Activated CD4-positive, alpha-beta T cell treated with anti-CD3 and anti-CD28 coated beads, Interleukin-2, Interleukin-6, amounts not matched to agents 100 ng/mL and 50 ng/mL, durations not matched to agents 16 hours and 8 hours (primary cell): ENCODE measurements at places on chromosomes 3 and 15.

DNA sequence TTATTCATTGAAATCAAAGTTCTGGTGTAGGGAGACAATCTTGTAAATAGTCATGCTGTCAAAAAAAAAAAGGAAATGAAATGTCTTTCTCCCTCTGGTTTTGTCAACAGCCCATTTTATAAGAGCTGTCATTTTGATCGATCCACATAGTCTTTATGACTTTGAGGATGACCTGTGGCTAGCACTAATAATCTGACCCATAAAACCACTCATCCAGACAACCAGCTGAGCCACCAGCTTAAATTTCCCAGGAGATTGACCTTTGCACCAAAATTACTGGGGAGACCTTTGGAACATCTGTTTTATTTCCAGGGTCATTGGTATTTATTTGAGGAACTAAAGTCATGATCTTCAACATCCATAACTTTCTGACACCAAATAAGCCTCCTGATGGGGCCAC lies 98.5 kb upstream of the MME start:
- DNase-seq, result no peak

DNA sequence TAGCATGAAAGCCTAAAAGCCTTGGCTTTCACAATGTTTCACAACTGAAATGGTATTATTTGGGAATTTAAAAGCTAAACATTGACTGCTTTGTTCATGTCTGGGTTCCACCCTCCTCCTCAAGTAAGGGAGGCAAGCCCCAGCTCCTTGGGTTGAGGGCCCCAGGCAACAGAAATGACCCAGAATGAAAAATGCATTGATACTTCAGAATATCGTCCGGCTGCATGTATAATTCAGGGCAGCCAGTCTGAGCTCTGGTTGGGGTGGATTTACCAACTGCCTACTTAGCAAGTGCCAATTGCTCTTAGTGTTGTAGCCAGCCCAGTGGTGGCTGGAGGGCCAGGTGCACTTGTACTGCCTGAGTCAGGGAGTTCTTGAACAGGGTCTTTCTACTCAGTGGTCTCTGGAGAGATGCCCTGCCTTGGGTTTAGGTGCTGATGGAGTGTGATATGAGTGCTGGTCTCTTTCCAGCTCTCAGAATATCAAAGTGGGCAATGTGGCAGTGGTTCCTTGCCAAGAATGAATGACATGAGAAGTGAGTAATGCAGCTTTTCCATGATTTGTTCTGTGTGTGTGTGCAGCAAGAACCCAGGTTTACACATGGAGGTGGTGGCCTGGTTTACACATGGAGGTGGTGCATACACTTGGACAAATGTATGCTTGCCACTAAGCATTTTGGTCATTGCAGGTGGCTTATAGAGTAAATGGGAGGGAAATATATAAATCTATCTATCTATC lies 40.9 kb upstream of the ADAMTSL3 start:
- DNase-seq, result no peak

GRCh38 chr3:114856835-114857234 lies 290.3 kb downstream of the ZBTB20 start:
- DNase-seq, result no peak

GRCh38 chr3:51385621-51386091 lies 565 bp downstream of the MANF start:
- DNase-seq, result no peak

DNA sequence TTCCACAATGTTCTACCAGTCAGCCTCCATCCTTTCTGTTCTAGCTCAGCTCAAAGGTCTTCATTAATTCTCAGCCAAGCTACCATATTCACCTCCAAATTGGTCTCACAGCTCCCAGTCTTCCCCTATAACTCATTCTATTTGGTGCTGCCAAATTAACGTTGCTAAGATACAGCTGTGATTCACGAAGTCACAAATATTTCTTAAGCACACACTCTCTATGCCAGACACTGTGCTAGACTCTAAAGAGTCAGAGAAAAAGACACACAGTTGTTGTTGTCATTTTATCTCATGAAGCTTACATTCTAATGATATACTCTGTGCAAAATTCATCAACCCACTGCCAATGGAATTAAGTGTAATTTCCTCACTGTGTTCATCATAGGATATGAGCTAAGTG lies 102.8 kb downstream of the FRMD5 start:
- no peak for DNase-seq

GRCh38 chr3:182682263-182683241 lies 110.8 kb upstream of the ATP11B start:
- DNase-seq, result peak; percentile 73

DNA sequence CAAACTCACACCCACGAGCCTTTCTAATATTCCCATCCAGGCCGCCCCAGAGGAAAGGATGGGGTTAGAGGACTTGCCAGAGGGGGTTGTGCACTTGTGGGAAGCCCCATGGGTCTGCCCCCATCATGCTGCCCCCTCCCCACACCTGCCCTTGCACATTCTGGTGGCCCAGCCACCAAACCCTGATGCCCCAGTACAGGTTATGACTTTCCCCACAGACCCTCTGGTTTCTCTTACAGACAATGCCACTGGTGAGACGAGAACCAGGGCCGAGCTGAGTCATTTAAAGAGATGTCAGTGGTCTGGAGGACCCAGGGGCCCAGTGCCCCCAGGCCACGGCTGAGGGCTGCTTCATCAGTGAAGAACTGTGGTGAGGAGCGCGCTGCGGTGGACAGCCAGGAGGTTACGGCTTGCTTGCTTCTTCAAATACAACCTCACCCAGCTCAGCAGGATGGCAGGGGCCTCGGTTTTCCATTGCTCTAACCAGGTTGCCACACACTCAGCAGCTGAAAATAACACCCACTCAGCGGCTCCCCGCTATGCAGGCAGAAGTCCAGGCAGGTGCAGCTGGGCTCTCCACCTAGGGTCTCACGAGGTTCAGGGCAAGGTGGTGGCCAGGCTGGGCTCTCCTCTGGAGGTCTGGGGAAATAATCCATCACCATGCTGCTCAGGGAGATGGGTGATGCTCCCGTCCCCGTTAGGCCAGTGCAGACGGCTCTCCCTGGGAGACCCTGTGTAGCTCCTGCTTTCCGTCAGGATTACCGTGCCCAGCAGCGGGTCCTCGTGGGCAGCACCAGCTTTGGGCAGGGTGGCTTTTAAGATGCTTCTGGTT lies 13.8 kb upstream of the SNRPA1 start:
- DNase-seq, result no peak
